Fibroblast of skin of back (primary cell): ENCODE measurements at places on chromosomes 16 and 17.
A peak's percentile ranks its signal among the peaks of the same experiment; 100 is the strongest.

DNA sequence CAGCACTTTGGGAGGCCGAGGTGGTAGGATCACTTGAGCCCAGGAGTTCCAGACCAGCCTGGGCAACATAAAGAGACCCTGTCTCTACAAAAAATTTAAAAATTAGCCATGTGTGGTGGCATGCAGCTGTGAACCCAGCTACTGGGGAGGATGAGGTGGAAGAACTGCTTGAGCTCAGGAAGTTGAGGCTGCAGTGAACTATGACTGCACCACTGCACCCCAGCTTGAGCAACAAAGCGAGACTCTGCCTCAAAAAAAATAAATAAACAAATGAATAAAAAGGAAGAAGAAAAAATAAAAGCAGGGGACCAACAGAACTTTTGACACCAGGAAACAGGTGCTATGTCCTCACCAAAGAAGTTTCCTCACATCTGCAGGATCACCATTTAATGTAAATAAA lies 14.2 kb downstream of the TERF2 start:
- DNase-seq = no peak

DNA sequence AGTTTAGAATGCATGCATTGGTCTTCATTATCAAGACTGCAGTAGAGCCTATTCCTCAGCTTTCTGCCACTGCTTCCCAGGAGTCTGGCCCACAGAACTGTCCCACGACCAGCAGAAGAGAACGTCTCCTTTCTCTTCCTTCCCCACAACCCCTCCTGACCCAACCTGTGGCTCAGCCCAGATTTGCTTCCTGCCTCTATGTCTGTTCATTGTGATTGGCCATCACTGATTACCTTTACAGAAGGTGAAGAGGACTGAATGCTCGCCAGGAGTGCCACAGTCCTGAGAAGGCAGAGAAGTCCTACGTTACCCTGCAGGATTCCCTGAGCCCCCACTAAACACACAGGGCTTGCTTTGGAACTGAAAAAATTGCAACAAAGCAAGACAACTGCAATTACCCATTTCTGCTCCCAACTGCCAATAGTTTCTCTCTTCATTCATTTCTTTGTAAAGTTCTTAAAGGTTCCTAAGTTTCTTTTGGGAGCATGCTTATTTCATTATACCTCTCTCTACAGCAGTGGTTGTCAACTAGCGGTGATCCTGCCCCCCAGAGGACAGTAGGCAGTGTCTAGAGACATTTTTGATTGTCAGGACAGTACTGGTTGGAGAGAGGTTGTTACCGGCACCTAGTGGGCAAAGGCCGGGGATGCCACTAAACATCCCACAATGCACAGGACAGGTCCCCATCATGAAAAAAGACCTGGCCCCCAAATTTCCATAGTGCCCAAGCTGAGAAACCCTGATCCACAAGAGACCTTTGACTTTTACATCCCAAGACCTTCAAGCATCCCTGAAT lies 4.5 kb upstream of the NAT9 start:
- DNase-seq = peak; percentile 38

- no peak for DNase-seq
These were observed 4.4 kb downstream of the CLEC19A start for GRCh38 chr16:19289811-19290485.

GRCh38 chr17:81652906-81653771 lies 3.2 kb downstream of the PDE6G start:
- DNase-seq = no peak

DNA sequence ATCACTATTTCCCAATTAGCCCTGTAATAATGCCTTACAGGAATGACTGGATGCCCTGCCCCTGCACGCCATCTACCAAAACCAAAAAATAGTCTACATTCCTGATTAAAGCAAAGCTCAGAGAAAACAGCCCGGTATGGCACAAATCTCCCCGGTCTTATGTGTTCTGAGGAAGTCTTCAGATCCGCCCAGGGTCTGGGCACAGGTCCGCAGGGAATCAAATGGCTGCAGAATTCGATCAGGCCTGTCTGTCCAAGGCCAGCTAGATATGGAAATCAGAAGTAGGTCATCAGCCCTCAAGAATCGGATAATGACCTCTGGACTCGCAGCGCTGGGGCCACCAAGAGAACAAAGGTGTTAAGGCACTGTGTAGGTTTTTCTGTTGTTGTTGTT lies 171.0 kb downstream of the ZFHX3 start:
- peak; percentile 62 for DNase-seq

DNA sequence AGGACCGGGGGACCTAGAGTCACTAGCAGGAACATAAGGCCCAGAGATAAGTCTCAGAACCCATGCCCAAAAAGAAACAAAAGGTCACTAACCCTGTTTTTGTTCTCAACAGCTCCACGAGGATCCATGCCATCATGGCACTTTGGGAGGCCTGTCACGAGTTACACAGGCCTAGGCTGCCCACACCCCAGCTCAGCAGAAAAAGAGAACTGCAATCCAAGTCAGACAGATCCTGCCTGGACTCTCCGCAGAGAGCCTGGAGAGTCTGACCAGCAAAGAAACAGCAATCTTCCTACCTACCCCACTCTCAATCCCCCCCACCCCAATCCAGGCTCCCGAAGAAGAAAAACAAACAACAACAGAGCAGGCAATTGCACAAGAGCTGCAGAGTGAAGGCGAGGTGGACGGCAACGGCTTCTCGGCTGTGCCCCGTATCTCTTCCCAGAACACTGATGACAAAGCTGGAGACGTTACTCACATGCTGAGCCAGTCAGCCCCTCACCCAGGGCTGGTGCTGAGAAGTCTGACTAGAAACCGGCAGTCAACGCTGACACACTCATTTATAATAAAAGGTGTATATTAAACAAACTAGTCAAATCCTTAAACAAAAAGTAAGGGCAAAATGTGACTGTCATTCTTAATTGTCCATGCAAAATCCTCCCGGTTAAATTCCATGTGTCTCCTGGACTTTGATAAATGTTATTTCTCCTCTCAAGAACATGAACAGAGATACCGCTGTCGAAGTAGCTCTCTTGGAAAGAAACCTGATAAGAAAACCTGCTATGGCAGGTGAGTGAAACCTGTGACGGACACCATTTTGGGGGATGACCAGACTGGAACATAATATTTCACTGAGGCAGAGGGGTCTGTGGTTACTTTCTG lies 89.3 kb downstream of the SMG6 start:
- peak; percentile 88 for DNase-seq

DNA sequence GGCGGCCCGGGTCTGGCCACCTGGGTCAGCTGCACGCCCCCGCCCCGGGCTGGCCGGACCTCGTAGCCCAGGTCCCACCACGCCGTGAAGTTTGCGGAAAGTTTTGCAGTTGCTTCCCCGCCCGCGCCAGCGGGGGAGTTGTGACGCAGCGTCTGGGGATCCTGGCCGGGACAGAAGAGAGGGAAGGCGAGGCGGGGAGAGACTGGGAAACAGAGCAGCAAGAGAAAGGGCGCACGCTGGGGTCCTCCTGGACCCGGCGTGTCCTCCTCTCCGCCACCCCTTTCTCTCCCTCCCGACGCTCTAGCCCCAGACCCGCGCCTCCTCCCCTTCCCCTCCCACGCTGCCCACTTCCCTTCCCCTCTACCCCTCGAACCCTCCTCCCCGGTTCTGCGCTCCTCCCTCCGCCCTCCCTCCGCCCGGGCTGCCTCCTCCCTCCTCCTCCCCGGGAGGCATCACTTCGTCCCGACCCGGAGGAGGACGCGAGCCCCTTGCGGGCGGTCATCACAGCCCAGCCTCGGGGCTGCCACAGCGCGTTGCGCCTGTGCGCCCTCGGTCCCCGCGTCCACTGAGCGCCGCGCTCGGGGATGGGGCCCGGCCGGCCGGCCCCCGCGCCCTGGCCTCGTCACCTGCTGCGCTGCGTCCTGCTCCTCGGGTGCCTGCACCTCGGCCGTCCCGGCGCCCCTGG lies at the start of gene MRC2:
Gene MRC2, plus strand, starts transcription at position 452 of the 685 bp plus-strand sequence. Its CDS starts 133 bp downstream, at position 585.
- peak; percentile 85 for DNase-seq

GRCh38 chr16:28538733-28539596 lies at the start of gene NUPR1:
NUPR1 (minus strand) TSS chr16:28538974; CDS start chr16:28538907, 67 bp downstream.
- DNase-seq = peak; percentile 92

DNA sequence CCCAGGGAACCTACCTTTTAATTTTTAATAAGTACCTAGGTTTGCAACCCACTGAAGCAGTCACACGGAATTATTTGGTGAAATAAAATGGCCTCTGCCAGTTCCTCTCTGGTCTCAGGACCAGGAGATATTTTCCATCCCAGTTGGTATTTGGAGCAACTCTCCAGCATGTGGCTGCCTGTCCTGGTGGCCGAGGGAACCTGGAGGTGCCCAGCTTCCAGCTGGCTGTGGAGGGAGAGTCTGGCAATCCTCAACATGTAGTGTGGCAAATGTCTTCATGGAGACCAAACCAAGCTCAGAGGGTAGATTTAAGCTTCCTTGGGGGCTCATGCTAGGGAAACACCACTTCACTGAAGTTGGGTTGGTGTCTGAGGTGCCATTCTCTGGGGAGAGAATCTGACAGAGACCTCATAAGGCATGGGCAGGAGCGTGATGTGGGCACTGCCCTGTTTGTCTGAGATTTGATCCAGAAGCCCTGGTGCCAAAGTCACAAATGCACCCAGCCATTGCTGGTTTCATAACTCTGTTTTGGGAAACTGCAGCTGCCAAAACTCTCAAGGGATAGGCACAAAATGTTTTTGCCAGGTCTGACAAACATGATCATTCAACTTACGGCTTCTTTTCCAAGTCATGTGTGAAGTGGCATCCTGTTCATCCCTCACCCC lies 2.8 kb downstream of the MT1X start:
- no peak for DNase-seq

GRCh38 chr16:51341204-51341603 lies 190.1 kb upstream of the SALL1 start:
- DNase-seq = no peak

DNA sequence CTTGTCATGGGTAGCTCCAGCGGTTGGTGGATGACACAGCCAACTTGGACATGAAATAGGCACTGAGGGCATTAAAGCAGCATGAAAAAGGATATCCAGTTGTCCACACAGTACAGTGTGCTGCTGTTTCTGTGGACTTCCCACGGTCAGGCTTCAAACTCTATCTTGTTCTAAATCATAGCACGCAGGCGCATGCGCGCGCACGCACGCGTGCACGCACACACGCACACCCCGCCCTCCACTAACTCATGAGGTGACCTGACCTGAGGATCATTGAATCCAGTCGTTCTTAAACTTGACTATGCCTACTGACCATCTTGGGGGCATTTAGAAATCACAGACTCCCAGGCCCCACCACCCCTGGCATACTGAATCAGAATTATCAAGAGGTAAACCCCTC lies 361.4 kb downstream of the CA10 start:
- no peak for DNase-seq

- DNase-seq = no peak
These were observed 103.7 kb downstream of the NPIPB5 start for GRCh38 chr16:22614271-22614947.
